ENCODE measurements at places on chromosomes 4 and X.

DNA sequence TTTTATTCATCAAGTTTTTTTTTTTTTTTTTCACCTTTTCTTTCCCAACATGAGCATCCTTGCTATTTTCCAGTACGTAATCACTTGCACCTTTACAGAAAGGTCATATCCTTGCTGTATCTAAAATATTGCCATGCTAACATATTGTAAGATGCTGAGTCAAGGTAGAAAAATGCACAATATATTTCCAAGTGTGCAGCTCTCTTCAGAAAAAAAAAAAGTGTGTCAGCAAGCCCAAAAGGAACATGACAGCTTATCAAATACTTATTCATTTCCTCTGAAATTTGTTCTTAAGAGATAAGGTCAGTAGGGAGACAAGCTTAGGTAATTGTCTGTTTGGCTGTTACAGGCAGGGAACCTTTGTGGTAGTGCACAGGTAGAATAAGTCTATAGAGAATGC is 27.0 kb downstream of the SH2D1A start:
- no peak for DNase-seq

- DNase-seq: no peak
These were observed 38.4 kb upstream of the PDLIM3 start for GRCh38 chr4:185573651-185574199.

DNA sequence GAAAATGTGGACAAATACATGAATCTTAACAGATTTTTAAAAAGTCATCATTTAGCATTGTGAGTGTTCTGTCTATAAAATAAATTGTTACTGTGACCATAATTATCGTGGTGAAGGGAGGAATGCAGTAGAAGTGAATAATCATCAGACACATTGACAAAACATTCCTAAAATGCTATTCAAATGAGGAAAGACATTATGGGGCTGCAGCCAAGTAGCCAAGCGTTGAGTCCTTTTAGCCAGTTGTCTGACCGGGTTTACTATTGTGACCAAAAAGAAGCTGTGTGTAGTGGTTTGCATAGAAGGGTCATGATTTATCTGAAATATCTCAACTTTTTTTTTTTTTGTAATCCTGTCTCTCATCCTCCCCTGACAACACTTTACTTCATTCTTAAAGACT is 19.5 kb downstream of the WWC2 start:
- DNase-seq: no peak

- no peak for DNase-seq
These were observed 23.2 kb upstream of the SMIM20 start for GRCh38 chr4:25890571-25891485.

All from activated CD4-positive, alpha-beta T cell treated with anti-CD3 and anti-CD28 coated beads, Interleukin-2, Interleukin-4, amounts not matched to agents 100 ng/mL and 50 ng/mL, durations not matched to agents 16 hours and 8 hours (primary cell).